ENCODE measurements at places on chromosomes 7 and 10. TPM values are rescaled to one million over a fixed set of nuclear protein-coding genes. Genes with fewer than 3 reads are reported as not detected.

DNA sequence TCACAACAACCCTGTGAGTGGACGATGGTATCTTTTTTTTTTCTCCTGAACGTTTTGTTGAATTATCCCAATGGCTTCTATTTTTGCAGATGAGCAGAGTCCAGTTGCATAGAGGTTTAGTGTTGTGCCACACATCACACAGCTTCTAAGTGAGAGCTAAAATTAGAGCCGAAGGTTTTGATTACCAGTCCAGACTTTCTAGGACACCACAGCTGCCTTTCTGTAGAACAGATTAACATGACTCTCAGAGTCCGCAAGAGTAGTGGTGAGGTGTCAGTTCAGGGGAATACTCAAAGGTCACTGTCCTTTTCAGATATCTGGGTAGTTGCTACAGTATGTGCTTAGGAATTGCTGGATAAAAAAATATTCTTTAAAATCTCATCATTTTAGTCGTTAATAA, 13.8 kb downstream of the SGPL1 start:
- DNase-seq, result no peak

GRCh38 chr7:100649826-100650565, 6.3 kb downstream of the ACTL6B start:
- no peak for DNase-seq

DNA sequence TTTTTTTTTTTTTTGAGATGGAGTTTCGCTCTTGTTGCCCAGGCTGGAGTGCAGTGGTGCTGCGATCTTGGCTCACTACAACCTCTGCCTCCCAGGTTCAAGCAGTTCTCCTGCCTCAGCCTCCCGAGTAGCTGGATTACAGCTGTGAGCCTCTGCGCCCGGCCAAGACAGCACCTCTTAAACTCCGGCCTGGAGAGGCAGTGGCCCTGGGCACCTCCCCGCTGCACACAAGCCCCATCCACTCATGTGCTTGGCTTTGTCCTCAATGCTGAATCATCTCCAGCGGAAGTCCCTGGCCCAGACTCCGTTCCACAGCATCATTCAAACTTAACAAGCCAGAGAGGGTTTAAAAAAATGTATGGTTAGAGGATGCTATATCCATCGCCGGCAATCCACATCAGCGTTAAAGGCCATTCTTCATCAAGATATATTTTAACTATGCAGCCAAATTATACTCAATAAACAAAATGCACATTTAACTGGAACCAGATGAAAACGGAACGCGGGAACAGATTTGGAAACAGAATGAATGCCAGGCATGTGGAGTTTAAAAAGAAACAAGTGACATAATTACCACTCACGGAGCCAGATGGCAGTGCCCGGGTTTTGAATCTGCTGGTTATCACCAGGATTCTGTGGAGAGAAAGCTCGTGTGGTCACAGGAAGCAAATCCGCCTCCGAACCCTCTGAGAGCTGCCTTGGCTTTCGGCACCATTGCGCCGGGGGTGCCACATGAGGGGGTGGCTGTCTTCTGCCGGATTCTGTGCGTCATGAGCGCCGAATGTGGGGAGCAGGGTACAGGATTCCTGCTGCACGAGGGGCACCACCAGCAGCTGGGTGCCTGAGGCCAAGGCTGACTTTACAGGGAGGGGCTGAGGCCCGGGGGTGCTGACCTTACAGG, 45.6 kb upstream of the CFAP46 start:
- DNase-seq, result no peak

DNA sequence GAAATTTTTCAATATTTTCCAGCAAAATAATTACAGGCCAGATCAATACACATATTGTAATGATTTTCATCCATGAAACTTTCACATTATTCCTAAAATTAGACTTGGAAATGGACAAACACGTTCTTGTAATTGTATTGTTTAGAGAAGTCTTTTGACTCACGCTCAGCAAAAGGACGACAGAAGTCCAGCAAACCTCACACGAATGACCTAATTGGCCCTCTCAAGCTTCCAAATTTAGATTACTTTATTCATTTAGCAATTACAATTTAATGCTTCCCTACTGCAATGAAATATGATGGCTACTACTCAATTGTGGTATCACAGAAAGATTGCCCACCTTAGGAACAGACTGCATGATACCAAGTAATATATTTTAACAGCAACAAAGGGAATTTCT, 702.2 kb downstream of the MAGI2 start:
- no peak for DNase-seq

DNA sequence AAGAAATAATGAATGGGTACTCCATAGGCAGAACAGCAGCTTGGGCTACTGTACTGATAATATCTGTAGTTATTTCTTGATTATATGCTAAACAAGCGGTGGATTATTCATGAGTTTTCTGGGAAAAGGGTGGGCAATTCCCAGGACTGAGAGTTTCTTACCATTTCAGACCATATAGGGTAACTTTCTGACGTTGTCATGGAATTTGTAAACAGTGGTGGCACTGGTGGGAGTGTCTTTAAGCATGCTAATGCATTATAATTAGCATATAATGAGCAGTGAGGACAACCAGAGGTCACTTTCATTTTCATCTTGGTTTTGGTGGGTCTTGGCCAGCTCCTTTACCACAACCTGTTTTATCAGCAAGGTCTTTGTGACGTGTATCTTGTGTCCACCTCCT, 399.7 kb downstream of the CDC14C start:
- DNase-seq, result no peak

The CPA4 gene
- 27.7 TPM for total RNA-seq

The CPA1 gene
- total RNA-seq, result not detected

The NAT16 gene
- not detected for total RNA-seq
